Mesothelial cell of epicardium (in vitro differentiated cells): ENCODE measurements at places on chromosomes 1 and 21.

GRCh38 chr1:163202833-163203451 is at the start of gene RGS5:
Gene RGS5, minus strand, starts transcription at chr1:163202916. Its CDS starts 81 bp downstream, at chr1:163202835.
- DNase-seq = no peak

- no peak for DNase-seq
Observed at GRCh38 chr1:199173356-199173755, 534.5 kb downstream of the PTPRC start.

DNA sequence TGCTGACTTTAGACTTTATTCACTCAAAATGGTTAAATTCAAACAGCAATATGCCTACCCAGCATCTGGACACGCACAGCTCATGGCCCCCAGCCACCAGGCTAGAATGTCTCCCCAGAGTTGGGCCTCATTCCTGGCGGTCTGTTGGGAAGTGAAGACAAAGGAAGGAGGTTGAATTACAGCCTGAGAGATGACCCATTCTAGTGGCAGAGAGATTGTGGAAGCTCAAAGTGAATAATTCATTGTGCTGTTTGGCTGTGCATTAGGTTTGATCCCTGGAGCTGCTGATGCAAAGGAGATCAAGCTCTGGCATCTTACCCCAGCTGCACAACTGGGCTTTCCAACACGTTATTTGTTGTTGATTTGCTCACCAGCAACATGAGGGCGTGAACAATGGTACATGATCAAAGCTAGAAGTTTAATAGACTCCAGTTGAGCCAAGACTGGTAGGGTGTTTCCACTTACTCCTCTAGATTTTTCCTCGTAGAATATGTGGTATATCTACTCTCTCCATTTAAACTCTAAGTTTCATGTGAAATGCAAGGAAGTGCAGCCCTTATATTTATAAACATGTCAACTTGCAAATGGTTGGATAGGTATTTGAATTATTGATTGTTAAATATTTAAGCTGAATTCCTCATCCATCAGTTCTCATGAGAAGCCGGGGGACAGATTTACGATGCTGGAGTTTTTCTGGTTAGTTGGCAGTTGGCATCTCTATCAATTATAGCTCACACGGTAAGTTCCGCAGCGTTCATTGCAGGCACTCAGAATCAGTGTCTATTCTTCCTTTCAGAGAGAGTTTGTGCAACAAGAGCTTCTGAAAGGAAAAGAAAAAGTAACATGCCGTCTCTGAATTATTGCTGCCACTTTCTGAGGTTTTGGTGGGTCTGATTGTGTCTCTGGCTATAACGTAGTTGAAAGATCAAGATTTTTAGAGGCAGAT is 222.7 kb downstream of the TM2D1 start:
- no peak for DNase-seq

- no peak for DNase-seq
Observed at GRCh38 chr21:38945545-38946245, 140.0 kb downstream of the ETS2 start.
